Lower lobe of right lung (tissue), 2 donors: ENCODE measurements at places on chromosomes 7 and 10. TPM values are rescaled to one million over a fixed set of nuclear protein-coding genes. Genes with fewer than 3 reads are reported as not detected.
A peak's percentile ranks its signal among the peaks of the same experiment; 100 is the strongest.

Gene BEND7
- 16.9 TPM for total RNA-seq

DNA sequence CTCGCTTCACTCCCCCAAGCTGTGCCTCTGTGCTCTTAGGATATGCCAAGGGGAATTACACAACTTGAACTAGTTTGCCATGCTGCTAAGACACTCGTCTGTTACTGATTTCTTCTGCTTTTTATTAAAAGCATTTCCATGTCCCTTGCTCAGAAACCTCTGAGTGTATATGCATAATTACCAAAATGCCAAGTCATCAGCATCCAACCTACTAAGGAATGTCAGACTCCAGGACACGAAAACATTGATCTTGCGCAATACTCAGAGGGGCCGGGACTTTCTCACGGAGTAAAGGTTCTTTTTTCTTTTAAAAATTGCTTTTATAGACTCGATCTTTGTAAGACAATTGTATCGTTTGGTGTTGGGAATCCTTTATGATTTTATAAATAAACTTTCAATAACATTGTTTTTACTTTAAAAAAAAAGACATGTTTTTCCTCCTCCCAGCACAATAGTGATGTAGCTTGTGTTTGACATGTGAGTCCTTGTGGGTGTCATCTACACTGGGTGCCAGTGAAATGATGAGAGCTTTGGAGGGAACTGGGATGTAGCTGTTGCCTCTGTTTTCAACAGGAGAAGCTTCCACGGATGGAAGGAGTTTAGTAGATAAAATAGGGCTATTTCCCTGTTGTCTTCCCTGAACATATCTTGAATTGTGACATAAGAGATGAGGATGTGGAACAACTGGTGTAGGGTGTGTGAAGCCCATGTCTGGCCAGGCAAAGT lies 43.6 kb downstream of the CNNM1 start:
- H3K4me1 ChIP-seq = peaks cover 4% of the 10 kb centered on the region
- peaks cover 9% of the 10 kb centered on the region for H3K27me3 ChIP-seq
- no peak overlapping the region for H3K27ac ChIP-seq
- no peak for DNase-seq
- no peaks in the 10 kb centered on the region for H3K36me3 ChIP-seq
- no peak overlapping the region for H3K4me3 ChIP-seq

GRCh38 chr10:113175756-113176651 lies 226.0 kb downstream of the TCF7L2 start:
- H3K4me1 ChIP-seq = peaks cover 7% of the 10 kb centered on the region
- no peak for DNase-seq
- H3K36me3 ChIP-seq = no peaks in the 10 kb centered on the region

DNA sequence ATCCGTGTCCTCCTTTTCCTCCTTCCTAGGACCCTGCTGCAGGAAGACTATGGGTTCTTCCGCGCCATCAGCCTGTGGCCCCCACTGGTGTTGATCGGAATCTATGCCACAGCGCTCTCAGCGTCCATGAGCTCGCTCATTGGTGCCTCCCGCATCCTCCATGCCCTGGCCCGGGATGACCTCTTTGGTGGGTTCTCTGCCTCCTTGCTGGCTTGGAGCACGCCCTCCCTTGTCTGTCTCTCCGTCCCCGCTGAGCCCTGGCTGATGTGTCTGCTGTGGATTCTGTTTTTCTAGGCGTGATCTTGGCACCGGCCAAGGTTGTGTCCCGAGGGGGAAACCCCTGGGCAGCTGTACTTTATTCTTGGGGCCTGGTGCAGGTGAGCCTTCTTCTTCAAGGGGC lies 7.3 kb upstream of the TRIP6 start:
- no peak for DNase-seq
- H3K4me1 ChIP-seq = peaks cover 5% of the 10 kb centered on the region
- no peak overlapping the region for H3K27ac ChIP-seq
- H3K4me3 ChIP-seq = no peak overlapping the region

Gene ANKRD26
- total RNA-seq = 7.5 TPM

DNA sequence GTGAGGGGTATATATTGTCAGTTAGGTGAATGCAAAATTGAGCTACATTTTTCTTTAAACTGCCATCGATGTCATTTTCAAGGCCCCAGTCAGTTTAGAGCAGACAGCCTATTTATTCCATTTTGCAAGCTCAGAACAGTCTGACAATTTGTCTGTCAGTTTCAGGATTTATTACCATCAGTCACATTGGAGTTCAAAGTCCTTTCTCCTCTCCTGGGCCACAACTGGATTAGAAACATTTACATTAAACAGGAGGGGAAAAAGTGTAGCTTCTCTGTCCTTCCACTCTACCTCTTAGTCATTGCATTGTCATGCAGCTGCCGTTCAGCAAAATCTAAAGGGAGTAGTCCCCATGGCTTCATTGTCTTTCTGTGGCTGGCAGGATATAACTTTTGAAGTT lies 3.5 kb upstream of the GHITM start:
- no peak overlapping the region for H3K27ac ChIP-seq
- peaks cover 12% of the 10 kb centered on the region for H3K4me1 ChIP-seq
- peaks cover 5% of the 10 kb centered on the region for H3K27me3 ChIP-seq
- no peak overlapping the region for H3K4me3 ChIP-seq
- no peak for DNase-seq
- no peaks in the 10 kb centered on the region for H3K36me3 ChIP-seq

GRCh38 chr10:133140417-133141143 lies 19.4 kb upstream of the KNDC1 start:
- H3K36me3 ChIP-seq = no peaks in the 10 kb centered on the region
- no peak overlapping the region for H3K27ac ChIP-seq
- DNase-seq = peak; percentile 38
- H3K4me1 ChIP-seq = no peaks in the 10 kb centered on the region

Gene MNX1
- total RNA-seq = 0.74 TPM

Gene CNNM1
- 0.35 TPM for total RNA-seq

- peak overlapping the region; percentile 56 for H3K27ac ChIP-seq
- H3K4me3 ChIP-seq = no peak overlapping the region
- peaks cover 18% of the 10 kb centered on the region for H3K4me1 ChIP-seq
- no peaks in the 10 kb centered on the region for H3K27me3 ChIP-seq
- H3K36me3 ChIP-seq = no peaks in the 10 kb centered on the region
Observed at GRCh38 chr7:100003711-100004661, 11.4 kb upstream of the ZKSCAN1 start.

DNA sequence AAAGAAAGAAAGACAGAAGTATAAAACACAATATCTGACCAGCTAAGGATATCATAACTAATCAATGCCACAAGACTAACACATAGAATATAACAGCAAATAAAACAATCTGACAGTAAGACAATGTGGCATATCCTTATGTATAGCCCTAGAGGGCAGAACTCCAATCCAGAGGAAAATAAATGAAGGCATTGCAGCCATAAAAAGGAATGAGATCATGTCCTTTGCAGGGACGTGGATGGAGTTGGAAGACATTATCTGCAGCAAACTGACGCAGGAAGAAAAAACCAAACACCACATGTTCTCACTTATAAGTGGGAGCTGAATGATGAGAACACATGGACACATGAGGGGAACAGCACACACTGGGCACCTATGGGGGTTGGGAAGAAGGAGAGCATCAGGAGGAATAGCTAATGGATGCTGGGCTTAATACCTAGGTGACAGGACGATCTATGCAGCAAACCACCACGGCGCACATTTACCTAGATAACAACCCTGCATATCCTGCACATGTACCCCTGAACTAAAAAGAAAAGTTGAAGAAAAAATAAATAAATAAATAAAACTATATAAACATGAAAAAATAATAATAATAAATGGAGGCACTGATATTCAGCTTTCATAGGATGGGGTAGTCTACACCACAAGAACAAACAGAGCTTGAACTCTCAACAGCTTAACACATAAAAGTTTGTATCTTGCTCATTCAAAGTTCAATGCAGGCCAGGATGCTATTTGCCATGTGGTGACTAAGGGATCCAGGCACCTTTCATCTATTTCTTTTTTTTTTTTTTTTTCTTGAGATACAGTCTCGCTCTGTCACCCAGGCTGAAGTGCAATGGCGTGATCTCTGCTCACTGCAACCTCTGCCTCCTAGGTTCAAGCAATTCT lies 66.1 kb upstream of the KAT6B start:
- H3K27ac ChIP-seq = no peak overlapping the region
- no peak for DNase-seq
- H3K27me3 ChIP-seq = no peaks in the 10 kb centered on the region
- no peaks in the 10 kb centered on the region for H3K36me3 ChIP-seq

- H3K36me3 ChIP-seq = no peaks in the 10 kb centered on the region
- DNase-seq = peak; percentile 26
- H3K27ac ChIP-seq = no peak overlapping the region
- peaks cover 22% of the 10 kb centered on the region for H3K4me1 ChIP-seq
- no peak overlapping the region for H3K4me3 ChIP-seq
Observed at GRCh38 chr10:11682851-11683250, 59.3 kb upstream of the ECHDC3 start.

DNA sequence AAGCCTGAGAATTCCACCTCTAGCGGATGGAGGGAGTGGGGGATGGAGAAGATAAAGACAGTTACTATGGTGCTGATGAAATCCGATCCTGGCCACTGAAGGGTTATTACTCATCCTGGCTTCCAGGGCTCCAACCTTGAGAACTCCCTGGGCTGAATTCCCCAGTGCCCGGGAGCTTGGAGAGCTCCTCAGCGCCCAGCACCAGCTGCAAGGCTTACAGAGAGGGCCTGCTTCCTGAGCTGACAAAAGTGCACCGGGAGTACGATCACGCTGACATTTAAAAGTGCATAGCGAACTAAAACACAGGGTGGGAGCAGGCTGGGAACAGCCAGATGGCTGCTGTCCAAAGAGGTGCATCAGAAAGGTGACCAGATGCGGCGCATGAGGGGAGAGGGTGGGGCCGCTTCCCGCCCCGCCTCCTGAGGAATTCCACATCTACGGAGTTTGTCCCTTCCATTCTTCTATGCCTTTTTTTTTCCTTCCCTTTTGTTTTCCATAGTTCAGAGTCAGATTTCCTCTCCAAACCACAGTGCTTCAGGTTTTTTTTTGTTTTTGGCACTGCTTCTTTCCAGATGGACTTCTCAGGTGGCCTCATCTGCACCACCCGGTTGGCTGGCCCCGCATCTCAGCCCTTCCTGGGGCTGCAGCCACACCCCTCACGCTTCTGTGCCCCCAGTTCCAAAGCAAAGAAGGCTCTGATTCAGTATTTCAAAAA lies 62.4 kb upstream of the MKRN1 start:
- peaks cover 17% of the 10 kb centered on the region for H3K4me1 ChIP-seq
- peak overlapping the region; percentile 60 for H3K27ac ChIP-seq
- no peaks in the 10 kb centered on the region for H3K27me3 ChIP-seq
- no peak for DNase-seq
- H3K36me3 ChIP-seq = peaks cover 5% of the 10 kb centered on the region

DNA sequence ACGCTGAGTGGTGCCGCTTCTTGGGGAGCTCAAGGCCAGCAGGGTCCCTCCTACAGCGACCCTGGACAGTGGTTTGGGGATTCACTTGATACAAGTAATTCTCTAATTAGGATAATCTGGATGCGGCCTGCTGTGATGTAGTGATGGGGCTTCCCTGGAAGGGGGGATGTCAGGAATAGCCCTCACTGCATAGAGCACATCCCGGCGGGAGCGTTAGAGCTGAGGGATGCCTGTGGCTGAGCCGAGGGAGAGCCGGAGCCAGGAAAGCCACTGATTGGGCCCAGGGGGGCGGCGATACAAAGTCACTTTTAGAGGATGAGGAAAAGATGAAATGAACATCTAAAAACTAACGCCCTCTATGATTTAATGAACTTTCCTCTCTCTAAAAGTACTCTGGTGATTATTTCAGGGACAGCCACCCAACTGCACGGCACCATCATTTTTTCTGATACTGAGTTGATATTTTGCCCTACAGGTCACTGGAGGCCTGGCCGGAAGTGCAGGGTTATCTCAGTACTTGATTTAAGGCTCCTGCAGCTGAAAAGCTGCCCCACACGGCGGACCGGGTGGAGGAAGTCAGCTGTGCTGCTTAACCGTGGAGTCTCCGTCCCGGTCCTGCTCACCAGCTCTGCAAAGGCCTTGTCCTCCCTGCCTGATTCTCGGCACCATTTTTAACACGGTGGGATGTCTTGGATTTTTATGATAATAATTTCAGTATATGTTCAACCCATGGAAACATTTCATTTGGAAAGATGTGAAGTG lies 518.8 kb downstream of the DNAJB6 start:
- H3K27ac ChIP-seq = no peak overlapping the region
- no peaks in the 10 kb centered on the region for H3K27me3 ChIP-seq
- DNase-seq = no peak
- H3K36me3 ChIP-seq = no peaks in the 10 kb centered on the region
- peak overlapping the region; percentile 40 for H3K4me3 ChIP-seq

GRCh38 chr10:93458821-93459257 lies 23.3 kb downstream of the MYOF start:
- H3K4me1 ChIP-seq = peaks cover 56% of the 10 kb centered on the region
- no peak overlapping the region for H3K4me3 ChIP-seq
- H3K27me3 ChIP-seq = no peaks in the 10 kb centered on the region

DNA sequence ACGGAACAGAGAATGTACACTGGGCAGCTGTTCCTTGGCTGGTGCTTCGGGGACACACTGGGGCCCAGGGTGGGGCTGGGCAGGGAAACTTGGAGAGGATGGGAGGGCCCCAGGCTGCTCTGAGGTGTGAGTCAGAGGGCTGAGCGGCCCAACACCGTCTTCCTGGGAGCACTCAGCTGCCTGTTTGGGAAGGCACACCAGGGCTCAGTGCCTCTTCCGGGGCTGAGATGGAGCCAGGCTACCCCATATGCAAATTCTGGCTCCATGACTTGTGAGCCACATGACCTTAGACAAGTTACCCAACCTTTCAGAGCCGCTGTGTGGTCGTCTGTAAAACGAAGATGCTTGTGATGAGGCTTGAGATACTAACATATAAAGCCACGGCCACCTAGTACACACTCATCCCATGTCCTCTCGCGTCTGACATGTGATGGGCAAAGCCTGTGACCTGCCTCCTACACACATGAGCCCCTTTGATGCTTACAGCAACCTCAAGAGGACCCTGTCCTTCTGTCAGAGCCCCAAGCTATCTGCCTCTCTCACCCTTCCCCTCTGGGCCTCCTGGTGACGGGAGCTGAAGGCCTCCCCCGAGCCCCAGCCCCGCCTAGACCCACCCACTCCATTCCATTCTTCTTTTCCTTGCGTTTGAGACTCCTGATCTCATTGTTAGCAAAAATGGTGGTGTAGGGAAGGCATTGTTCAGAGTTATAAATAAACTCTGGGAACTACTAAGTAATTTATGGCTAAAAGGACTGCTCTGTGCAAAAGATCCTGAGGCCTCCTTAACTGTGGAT lies 26.1 kb downstream of the KLRG2 start:
- no peaks in the 10 kb centered on the region for H3K36me3 ChIP-seq
- H3K4me3 ChIP-seq = no peak overlapping the region
- no peak overlapping the region for H3K27ac ChIP-seq
- no peak for DNase-seq
- H3K27me3 ChIP-seq = no peaks in the 10 kb centered on the region
- H3K4me1 ChIP-seq = no peaks in the 10 kb centered on the region

GRCh38 chr7:150444674-150445365 lies 5.6 kb upstream of the GIMAP8 start:
- H3K27ac ChIP-seq = no peak overlapping the region
- H3K36me3 ChIP-seq = no peaks in the 10 kb centered on the region
- no peak for DNase-seq
- no peak overlapping the region for H3K4me3 ChIP-seq
- H3K27me3 ChIP-seq = no peaks in the 10 kb centered on the region

- H3K27ac ChIP-seq = no peak overlapping the region
- DNase-seq = no peak
- H3K36me3 ChIP-seq = peaks cover 9% of the 10 kb centered on the region
- no peak overlapping the region for H3K4me3 ChIP-seq
- no peaks in the 10 kb centered on the region for H3K27me3 ChIP-seq
Observed at GRCh38 chr7:2128601-2129322, 104.0 kb downstream of the MAD1L1 start.

GRCh38 chr10:4061441-4061951 lies 276.5 kb upstream of the KLF6 start:
- no peaks in the 10 kb centered on the region for H3K36me3 ChIP-seq
- H3K4me1 ChIP-seq = peaks cover 34% of the 10 kb centered on the region
- H3K27ac ChIP-seq = no peak overlapping the region
- DNase-seq = no peak
- H3K4me3 ChIP-seq = no peak overlapping the region

Gene SPDYE6
- not detected for total RNA-seq

Gene OPN1SW
- total RNA-seq = not detected
